ENCODE measurements at places on chromosomes 2 and 18.

DNA sequence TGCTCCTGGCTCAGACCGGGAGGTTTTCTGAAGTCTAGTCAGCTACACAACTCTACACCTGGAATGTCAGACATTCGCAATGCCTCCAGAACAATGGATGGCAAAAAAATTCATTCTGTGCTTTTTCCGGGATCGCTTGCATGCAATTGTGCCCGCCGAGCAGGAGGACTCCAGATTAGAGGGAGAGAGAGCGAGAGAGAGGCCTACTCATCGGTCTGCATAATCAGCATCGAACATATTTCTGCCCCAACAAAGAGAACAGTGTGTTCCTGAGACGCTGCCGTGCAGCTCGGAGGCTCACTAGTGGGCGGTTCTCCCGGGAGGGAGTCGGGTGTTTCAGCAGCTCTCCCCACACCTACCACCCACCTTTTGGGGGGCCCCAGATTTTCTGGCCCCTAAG is 117.1 kb downstream of the KLHL29 start:
- DNase-seq = no peak

GRCh38 chr2:99490623-99491461 is 1.0 kb upstream of the REV1 start:
- no peak for DNase-seq

- DNase-seq = no peak
Observed at GRCh38 chr2:176536439-176537133, 267.3 kb downstream of the MTX2 start.

DNA sequence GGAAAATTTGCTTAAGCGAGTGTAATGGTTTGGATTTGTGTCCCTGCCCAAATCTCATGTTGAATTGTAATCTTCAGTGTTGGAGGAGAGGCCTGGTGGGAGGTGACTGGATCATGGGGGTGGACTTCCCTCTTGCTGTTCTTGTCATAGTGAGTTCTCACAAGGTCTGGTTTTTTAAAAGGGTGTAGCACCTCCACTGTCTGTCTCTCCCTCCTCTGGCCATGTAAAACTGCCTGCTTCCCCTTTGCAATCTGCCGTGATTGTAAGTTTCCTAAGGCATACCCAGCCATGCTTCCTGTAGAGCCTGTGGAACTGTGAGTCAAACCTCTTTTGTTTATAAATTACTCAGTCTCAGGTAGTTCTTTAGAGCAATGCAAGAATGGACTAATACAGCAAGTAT is 6.6 kb downstream of the YIPF4 start:
- DNase-seq = no peak

DNA sequence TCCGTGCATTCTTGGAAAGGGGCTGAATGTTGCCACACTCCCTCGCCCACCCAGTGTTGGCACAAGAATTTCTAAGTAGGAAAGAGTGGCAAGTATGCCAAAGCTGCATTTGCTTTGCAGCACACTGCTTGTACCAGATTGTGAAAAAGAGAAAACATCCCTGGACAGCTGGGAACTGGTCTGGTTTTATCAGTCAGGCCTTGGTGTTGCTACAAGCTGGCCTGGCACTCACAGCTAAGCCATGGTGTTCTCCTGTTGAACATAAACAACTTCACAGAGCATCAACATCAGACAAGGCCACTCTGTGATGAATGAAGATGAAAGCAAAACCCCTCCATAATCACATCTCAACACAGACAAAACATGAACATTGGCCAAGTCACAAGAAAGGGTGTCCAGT is 4.2 kb upstream of the TRABD2A start:
- no peak for DNase-seq

DNA sequence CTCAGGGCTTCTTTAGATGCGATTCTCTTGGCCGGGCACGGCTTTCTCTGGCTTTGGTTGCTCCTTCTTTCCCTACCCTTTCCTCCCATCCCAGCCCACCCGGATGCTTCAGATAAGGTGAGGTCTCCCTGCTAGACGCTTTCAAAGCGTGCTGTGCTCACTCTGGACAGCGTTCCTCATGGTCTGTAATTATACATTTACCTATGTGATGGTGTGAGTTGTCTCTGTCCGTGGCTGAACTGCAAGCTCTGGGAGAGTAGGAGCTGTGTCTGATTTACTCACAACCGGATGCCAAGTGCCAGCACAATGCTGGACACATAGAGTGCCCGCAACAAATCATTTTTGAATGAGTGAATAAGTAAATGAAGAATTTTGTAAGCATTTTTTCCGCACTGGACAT is 26.8 kb upstream of the PNPT1 start:
- DNase-seq = no peak

- no peak for DNase-seq
Observed at GRCh38 chr2:64737547-64737946, 83.8 kb upstream of the SERTAD2 start.

DNA sequence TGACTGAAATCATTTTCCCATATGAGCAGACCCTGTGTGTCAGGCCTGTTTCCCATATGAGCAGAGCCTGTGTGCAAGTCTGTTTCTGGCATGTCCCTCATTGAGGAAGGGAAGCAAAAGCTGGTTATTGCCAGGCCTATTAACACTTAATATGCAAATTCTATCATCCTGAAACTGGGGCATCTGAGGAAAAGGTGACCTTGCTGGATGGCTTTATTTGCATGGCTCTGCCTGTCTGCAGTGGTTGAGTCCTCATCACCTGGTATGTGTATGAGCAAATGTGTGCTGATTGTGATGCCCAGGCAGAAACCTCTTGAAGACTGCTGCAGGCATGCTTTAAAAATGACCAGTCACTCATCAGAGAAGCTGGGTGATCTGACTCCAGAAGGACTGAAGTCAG is 31.2 kb downstream of the EIF4E2 start:
- DNase-seq = no peak

DNA sequence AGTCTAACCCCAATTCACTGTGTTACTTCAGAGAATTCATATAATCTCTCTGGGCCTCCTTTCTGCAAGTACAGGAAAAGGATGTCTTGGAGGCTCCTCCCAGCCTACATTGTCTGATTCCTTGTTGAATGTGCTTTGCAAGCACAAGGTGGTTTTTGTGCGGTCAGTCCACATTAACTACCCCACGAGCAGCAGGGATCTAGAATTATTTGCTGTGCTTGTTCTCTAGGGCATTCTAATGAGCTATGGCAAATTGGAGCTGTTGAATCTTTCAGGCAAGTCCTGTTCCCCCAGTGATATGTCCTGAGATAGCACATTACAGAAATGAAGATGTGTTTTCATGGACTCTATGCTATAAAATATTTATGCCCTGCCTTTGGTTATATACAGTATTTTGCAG is 349.4 kb downstream of the SLC4A3 start:
- no peak for DNase-seq

- no peak for DNase-seq
Observed at GRCh38 chr2:7048762-7049294, 131.6 kb downstream of the RNF144A start.

- no peak for DNase-seq
Observed at GRCh38 chr18:27311114-27311513, 126.0 kb upstream of the CHST9 start.

DNA sequence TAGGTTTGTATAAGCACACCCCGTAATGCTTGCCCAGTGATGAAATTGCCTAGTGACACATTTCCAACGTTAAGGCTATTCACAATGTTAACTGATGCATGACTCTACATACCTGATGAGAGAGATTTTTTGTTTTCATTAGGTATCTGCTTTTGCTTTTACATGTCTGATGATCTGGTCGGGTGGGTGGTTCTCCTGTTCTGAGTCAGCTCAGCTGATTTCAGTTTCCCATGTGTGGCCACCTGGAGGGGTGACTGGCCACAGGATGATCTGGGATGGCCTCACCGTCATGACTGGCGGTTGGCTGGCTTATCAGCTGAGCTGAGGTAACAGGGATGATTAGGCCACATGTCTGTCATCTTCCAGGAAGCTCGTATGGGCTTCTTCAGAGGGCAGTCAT is 33.8 kb upstream of the ACYP2 start:
- no peak for DNase-seq

DNA sequence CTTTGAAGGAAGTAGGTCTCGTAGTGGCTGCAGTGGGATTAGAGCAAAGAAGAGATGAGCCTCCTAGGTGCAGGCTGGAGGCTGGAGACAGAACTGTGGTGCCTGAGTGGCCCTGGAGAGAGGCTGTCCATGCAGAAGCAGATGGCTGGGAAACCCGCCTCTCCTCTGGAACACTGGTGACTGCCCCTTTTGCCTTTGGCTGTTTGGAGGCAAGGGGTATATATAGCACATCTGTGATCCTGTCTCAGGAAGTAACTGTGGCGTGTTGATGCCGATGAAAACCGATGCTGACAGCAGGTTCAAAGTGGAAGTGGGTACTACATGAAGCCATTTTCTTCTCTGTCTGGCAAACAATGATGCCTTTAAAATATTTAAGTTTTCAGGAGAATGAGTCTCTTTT is 43.5 kb downstream of the SLC9A2 start:
- DNase-seq = no peak

DNA sequence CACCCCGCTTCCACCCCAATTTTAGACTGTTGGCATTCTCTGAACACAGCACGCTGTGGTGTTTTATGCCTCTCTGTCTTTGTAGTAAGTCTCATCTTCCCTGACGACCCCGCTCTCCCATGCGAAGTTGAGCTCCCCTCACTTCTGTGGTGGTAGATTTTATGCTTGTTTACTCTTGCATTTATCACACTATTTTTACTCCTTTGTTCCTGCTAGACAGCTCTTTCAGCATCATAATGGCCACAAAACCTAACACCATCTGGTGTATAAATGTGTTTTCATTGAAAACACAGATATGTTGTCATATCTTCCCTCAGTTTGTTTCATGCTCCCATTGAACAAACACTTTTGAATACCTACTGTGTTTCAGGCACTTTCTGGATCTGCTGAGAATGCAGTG is 57.1 kb downstream of the PKP4 start:
- no peak for DNase-seq

DNA sequence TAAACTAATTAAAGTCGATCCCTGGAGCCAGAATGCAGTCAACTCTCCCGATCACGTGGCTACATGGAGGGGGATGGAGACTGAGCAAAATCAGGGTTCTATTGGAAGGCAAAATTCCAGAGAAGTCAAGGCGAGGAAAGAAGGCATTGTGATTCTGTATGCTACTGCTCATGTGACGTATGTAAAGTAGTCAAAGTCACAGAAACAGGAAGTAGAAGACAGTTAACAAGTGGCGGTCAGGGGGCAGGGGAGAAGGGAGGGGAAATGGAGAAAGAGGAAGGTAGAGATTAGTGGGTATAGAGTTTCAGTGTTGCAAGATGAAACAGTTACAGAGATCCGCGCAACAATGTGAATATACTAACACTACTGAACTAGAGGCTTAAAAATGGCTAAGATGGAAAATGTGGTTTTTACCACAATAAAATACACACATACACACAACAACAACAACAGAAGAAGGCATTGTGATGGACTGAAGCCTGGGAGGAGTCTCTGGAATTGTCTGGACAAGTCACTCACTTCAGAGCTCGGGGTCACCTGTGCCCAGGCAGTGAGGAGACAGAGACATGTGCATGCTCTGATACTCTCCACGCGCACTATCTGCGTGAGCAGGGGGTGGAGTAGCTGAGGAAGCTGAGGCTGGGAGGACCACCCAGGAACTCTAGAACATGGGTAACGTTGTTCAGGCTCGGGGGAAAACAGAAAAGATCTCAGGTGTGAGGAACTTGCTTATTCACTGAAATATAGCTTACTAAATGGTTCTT is 89.9 kb upstream of the CDCA7 start:
- peak; percentile 27 for DNase-seq

GRCh38 chr2:135494503-135494902 is 36.5 kb downstream of the ZRANB3 start:
- DNase-seq = no peak

DNA sequence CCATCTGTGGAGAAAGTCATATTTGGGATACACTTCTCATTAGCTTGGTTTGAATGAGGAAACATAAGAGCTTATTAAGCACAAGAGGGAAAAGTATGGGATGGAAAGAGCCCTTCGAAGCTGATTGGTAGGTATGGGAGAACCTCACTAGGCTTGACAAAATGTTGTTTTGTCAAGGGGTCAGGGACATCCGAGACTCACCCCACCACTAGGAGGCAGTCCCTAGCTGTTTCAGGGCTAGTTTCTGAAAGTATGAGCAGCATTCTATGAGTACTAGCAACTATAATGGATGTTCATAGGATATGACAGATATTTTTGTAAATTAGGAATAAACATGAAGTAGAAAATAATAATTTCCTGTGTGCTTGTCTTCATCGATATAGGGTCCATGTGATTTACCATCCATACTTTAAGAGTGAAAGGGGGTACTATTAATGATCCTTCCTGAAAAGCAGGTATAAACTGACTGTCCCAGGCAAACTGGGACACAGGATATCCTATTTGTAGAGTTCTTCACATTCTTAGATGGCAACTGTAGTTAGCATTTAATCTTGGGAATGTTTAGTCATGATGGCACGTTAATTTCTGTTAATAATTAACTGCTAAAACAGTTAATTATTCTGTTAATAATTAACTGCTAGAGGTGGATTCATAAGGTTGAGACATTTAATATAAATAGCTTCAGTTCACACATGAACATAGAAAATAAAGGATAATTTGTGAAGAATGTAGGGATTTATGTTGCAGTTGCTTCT is 28.4 kb downstream of the OTX1 start:
- DNase-seq = no peak

DNA sequence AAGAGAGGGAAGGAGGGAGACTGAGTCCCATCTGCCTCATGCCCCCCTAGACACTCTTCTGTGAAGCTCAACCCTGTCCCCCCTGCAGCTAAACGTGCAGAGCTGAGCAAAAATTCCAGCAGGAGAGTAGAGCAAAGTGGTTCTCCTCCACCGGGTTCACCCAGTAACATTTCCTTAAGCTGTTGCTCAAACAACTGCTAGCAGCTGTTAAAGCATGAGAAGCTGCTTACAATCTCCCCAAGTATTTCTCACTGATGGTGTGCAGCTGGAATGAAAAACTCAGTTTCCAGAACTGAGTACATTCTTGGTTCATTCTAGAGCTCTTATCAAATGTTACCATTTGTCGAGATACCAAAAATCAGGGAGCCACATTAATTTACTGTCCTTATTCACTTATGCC is 92.3 kb downstream of the STK39 start:
- DNase-seq = no peak

GRCh38 chr2:168120730-168121129 is 126.7 kb downstream of the STK39 start:
- no peak for DNase-seq

DNA sequence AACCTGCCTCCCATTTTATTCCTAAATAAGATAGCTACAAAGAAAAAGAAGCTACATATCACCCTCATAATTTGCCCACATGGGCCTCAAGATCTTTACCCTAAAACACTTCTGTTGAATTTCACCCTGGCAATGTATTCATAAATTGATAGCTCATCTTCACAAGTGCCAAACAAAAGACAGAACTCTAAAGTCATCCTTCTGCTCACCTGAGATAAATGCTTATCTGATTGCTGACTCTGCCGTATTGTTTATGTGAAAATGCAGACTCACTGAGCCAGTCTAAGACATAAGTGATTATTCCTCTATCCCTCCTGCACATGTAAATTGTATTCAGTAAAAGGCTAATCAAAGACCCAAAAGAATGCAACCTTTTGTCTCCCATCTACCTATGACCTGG is 2.0 kb downstream of the RDH14 start:
- no peak for DNase-seq

- no peak for DNase-seq
Observed at GRCh38 chr2:209549589-209549988, 125.7 kb downstream of the MAP2 start.

Data from CD4-positive, alpha-beta T cell treated with Interleukin-10 for 1 hour (primary cell).